ENCODE measurements at places on chromosomes 4 and X.
A peak's percentile ranks its signal among the peaks of the same experiment; 100 is the strongest.

DNA sequence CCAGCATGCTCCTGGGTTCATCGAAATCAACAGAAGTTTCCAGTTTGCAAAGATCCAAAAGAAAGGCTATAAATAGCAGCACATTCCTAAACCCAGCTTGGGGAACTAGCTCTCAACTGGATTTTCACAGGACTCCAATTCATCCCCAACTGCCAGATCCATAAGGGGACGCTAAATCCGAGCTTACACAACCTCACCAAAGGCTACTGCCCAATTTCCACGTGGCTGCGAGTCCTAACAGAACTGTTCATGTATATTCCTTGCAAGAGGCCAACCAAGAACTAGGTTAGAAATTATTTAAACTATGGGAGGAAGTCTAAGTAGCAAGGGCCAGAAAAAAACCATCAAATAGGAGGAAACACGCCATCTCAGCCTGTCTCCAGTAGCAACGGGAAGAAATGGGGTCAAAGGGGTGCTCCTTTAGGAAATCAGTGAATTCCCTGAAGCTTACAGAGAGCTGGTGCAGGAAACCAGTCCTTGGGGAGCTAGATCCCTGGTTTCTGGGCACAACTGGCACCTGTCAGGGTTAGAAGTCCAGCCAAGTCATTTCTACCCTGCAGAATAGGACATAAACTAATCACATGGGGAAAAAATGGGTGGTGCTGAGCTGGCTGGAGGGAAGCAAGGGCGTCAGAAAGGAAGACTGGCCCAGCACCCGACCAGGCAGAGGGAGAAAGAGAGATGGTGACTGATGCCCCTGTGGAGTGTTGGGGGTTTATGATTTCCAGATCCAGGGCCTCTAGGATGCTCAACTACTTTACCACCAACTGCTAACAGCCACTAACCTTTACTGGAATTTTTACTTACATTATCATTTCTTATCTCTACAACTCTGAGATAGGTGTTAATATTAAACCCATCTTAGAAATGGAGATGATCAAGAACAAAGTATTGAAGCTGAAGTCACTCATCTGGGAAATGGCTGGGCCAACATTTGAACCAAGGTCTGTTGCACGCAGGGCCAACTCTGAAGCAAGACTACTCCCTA, 20.5 kb downstream of the RELL1 start:
- no peak for DNase-seq

GRCh38 chrX:17744896-17745523, 7.7 kb downstream of the SCML1 start:
- peak; percentile 43 for DNase-seq

DNA sequence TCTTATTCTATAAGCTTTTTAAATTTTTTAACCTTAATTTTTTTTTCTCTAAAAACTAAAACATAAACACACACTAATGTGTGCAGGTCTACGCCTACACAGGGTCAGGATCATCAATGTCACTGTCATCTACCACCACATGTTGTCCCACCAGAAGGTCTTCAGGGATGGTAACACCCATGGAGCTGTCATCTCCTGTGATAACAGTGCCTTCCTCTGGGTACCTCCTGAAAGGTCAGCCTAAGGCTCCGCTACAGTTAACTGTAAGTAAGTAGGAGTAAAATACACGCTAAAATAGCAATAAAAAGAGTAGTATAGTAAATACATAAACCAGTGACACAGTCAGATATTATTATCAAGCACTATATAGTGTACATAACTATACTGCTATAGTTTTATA, 45.9 kb upstream of the GPRIN3 start:
- peak; percentile 50 for DNase-seq

- no peak for DNase-seq
Observed at GRCh38 chrX:65677954-65678469, 10.6 kb downstream of the MSN start.

DNA sequence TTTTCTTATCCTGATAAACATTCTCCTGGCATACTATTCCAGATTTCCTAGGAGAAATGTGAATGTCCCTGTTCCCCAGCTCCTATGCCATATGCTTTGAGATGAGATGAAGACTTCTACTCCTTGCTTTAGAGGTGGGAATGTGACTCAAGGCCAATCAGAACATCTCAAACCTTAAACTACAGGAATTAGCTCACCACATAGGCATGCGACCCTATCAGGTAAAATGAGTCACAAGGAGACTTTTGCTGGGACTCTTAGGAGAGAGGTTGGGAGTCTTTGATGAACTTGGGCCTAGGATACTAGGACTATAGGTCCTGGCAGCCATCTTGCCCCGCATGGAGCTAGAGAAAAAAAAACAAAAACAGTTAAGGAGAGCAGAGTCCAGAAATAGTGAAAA, 5.8 kb upstream of the USO1 start:
- DNase-seq = no peak

GRCh38 chr4:158590306-158590705, 68.6 kb downstream of the RXFP1 start:
- no peak for DNase-seq

- no peak for DNase-seq
Observed at GRCh38 chr4:17580969-17581368, 4.0 kb downstream of the LAP3 start.

DNA sequence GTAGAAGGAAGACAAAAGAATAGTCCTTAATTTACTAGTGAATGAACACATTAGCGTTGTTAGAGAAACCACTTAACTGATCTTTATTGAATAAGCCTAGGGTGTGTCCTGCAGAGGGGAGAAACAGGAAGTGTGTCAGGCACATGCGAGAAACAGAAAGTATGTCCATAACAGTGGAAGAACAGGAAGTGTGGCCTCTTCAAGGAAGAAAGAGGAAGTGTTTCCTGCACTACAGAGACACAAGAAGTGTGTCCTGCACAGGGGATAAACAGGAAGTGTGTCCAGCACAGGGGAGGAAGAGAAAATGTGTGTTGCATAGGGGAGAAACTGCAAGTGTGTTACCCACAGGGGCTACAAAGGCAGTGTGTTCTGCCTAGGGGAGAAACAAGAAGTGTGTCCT, 539.6 kb upstream of the PRKX start:
- peak; percentile 86 for DNase-seq

DNA sequence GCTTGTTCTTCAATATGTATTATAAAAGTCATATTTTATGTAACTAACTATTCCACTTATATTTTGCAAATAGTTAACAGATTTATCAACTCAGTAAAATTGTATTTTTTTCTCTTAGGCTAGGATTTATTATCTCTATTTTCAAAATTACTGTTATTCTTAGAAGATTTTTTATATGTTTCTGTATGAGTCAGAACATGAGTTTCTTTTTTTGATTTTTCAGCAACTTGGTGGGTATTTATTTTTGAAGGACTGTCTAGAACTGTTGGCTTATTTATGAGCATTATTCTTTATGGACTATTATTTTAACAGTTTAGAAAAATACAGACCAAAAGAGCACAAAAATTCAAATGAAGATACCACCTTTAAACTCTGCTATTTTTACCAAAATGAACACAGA, 6.8 kb downstream of the AIMP1 start:
- no peak for DNase-seq

DNA sequence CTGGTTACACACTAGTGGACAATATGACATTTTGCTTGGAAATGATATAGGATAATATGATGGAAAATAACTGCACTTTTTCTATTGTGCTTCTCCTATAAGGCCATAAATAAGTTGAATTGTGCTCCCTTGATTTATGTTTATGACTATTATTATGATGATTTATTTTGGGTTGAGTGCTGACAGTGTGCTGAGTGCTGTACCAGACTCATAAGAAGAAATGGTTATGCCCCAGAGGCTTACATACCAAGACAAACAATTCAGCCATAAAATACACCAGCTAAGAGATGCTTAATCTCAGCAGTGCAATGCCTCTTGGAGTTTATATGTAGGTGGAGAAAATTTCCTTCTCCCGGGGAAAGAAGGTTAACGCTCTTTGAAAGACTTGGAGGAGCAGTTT, 199.8 kb upstream of the NOCT start:
- DNase-seq = no peak

DNA sequence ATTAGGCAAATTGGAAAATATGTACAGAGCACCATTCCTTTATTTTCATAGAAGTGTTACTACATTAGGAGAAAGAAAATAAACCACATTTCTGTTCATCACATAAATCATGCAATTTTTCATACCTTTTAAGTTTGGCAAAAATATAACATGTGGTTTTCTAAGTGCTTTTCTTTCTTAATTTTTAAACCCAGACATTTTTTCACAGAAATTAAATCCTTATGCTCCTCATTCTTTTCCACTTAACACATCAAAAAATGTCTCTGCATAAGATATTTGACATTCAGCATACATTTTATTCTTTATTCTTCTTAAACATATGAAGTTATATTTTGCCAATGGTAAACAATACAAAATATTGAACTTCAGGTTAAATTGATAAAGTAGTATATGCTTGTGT, 826.6 kb upstream of the SLIT2 start:
- no peak for DNase-seq

DNA sequence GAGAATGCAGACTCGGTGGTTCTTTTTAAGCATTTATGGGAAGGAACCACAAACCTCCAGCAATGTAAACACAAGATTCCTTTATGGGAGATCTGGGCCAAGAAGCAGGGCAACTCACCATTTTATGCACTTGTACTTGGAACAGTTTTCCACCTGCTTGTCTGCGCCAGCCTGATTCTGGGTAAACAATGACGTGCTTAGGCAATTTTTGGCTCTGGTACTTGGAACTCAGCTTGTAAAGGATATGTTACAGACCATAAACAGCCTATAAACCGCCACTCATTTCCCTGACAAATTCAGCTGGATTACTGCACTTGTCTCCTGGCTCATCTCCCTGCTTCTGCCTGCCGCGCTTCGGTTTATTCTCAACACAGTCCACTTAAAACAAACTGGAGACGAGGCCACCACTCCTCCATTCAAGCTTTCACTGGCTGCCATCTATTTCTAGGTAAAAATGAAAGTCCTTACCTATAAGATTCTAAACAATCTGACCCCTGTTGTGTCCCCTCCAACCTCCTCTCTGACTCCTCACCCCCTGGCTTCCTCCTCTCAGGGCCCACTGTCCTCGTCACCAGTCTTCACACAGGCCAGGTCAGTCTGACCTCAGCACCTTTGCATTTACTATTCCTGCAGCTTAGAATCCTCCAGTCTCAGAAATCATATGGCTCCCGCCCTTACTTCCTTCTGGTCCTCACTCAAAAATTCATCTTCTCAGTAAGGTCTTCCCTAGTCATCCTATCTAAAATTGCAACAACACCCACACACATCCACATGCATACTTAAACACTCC, 205.9 kb upstream of the GALNT7 start:
- DNase-seq = no peak

DNA sequence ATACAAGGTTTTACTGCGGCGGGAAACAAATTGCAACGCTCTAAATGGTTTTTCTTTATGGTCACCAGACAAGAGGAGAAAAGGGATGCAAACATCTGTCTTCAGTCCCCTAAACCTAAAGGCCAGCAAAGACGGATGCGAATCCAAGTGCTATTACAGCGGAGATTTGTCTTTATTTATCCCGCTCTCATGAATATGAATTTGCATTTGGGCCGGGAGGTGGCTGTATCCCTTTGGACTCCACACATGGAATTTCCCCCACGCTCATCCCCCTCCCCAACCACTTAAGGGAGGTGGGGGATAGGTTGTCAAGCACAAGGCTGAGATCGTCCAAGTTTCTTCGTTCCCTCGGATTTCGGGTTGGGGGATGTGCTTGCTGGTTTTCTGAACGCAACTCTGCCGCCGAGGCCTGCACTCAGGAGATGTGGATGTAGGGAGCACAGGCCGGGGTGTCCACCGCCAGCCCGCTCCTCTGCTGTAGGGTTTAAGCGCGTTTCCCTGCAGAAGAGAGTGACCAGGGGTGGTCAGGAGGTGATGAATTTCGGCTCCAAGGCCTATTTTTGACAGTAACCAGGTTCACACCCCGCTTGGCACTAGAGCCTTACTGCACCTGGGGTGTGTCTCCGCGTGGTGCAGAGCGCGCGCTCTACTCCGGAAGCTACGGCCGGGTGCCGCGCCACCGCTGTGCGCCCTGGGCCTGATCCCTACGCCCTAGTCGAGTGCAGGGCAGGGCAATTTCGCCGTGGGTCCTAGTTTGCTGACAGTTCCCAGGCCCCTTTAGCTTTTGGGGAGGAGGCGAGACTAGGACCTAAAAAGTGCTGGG, 2.3 kb upstream of the PHOX2B start:
- no peak for DNase-seq

GRCh38 chrX:133676344-133677122, 261.2 kb upstream of the GPC4 start:
- no peak for DNase-seq

- no peak for DNase-seq
Observed at GRCh38 chrX:103495786-103496185, 23.5 kb downstream of the RAB40A start.

DNA sequence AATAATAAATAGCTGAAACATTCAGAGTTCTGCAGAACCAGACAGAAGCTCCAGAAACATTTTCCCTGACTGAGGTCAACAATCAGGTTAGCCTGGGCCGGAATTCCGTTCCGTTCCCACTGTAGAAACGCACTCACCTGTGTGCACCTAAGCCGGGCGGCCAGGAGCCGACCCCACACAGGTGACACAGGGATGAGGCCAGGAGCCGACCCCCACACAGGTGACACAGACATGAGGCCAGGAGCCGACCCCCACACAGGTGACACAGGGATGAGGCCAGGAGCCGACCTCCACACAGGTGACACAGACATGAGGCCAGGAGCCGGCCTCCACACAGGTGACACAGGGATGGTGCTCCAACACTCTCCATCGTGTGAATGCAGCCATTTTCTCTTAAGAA, 21.9 kb downstream of the FAT1 start:
- no peak for DNase-seq

DNA sequence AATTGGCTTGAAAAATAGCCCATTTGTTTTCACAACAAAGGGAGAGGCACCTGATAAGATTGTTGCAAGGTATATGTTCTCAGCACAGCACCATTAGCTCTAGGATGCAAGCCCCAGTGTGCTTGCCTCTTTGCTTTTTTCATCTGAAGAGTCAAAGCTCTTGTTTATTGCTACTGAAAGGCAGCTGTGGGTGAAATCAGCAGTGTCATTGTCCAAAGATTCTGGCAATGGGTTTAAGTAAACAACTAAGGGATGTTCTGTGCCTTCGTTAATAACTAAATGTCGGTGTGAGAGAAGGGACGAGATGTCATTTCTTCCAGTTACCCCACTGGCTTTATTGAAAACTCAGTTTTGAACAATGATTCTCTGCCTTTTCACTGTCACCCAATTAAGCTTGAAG, 567.7 kb downstream of the KCNIP4 start:
- no peak for DNase-seq

GRCh38 chr4:79922011-79922410, 151.0 kb downstream of the ANTXR2 start:
- no peak for DNase-seq
